Placental pericyte (primary cell): ENCODE measurements at places on chromosomes 12 and 14. TPM values are rescaled to one million over a fixed set of nuclear protein-coding genes. Genes with fewer than 3 reads are reported as not detected.

Gene DIO3
- total RNA-seq: not detected in 2 replicates

Gene BBS10
- 7.4 and 10.9 TPM in 2 replicates for total RNA-seq

Gene CLEC4D
- total RNA-seq: not detected in 2 replicates

Gene RBP5
- total RNA-seq: not detected in 2 replicates

Gene TCL1B
- total RNA-seq: not detected in 2 replicates

Gene TAS2R7
- total RNA-seq: not detected in 2 replicates

Gene EVL
- total RNA-seq: 4.2 and 8.5 TPM in 2 replicates

Gene ACOT6
- total RNA-seq: 0.14 TPM in 1 of 2 replicates, not detected in the other

Gene ST8SIA1
- total RNA-seq: under 0.01 TPM in 1 of 2 replicates, not detected in the other

Gene SLC4A8
- 1.5 and 8.2 TPM in 2 replicates for total RNA-seq

Gene CYP27B1
- 1.1 and 2.3 TPM in 2 replicates for total RNA-seq

Gene CDCA3
- 0.66 and 43.2 TPM in 2 replicates for total RNA-seq

Gene EXOC5
- 45.7 and 87.6 TPM in 2 replicates for total RNA-seq

Gene IFI27
- total RNA-seq: 16.9 and 43.2 TPM in 2 replicates

Gene SVOP
- total RNA-seq: not detected in 2 replicates

Gene TDRD9
- 0.86 and 1.3 TPM in 2 replicates for total RNA-seq

Gene TAS2R30
- 7.4 and 9.2 TPM in 2 replicates for total RNA-seq

Gene FAM90A1
- total RNA-seq: under 0.01 and 0.14 TPM in 2 replicates

Gene ANO4
- total RNA-seq: 0.22 and 4.9 TPM in 2 replicates

Gene METTL25
- 8.3 and 13.0 TPM in 2 replicates for total RNA-seq

Gene ACSM4
- not detected in 2 replicates for total RNA-seq

Gene BIN2
- not detected in 2 replicates for total RNA-seq

Gene DYRK4
- 31.4 and 47.5 TPM in 2 replicates for total RNA-seq

Gene GLT1D1
- not detected in 2 replicates for total RNA-seq

Gene SLC17A8
- total RNA-seq: not detected in 2 replicates

Gene GNB3
- total RNA-seq: 2.0 and 6.2 TPM in 2 replicates

Gene REP15
- 2.0 and 3.7 TPM in 2 replicates for total RNA-seq

Gene METTL17
- 33.3 and 62.6 TPM in 2 replicates for total RNA-seq
